ENCODE measurements at places on chromosomes 13 and 19. TPM values are rescaled to one million over a fixed set of nuclear protein-coding genes. Genes with fewer than 3 reads are reported as not detected.

DNA sequence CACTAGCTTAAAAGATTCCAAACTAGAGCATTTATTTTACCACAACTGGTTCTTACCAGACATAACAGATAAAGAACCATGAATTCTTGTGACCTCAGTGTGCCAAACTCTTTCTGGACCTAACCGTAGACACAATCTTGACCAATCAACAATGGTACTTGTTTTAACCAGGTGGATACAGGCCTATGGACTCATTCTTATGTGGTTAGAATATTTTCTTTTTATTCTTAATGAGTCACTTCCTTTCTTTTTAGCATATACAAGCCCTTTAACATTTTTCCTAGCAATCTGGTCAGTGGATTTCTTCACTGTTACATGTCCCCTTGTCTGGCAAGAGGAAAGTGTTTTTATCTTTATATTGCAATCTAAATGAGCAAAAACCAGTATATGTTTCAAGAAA lies 792.1 kb upstream of the SPRY2 start:
- DNase-seq, result no peak

DNA sequence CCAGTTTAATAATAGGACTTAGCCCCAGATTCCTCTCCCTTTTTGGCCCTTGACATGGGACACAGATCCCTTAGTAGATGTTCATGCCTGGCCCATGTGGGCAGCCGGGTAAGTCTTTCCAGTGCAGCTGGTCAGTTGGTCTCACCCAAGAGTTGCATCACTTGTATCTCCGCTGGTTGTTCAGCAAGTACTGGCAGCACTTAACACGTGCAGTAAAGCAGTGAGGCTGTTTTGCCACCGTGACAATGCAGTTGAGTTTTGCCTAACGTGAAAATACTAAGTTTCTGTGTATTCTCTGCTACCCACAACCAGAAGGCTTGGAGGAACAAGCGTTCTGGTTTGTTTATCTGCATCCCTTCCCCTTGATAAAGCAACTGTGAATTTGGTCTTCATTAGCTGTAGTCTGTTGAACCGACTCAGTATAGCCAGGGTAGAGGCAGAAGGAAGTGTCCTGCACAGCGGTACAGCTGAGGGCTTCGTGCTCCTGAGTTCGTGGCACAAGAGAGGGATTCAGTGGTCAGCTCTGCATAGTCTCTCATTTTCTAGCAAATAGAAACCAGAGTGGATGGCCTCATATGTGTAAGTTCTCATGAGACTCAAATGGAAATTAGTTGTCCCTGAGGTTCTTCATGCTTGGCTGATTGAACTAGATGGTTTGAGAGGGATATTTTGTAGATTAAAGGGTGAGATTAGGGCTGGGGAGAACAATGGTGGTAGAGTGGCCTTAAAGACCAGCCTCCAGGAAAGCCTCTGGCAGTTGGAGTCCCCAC lies 50.3 kb downstream of the ARHGEF7 start:
- no peak for DNase-seq

GRCh38 chr13:105595471-105595870 lies 940.0 kb downstream of the EFNB2 start:
- DNase-seq, result no peak

DNA sequence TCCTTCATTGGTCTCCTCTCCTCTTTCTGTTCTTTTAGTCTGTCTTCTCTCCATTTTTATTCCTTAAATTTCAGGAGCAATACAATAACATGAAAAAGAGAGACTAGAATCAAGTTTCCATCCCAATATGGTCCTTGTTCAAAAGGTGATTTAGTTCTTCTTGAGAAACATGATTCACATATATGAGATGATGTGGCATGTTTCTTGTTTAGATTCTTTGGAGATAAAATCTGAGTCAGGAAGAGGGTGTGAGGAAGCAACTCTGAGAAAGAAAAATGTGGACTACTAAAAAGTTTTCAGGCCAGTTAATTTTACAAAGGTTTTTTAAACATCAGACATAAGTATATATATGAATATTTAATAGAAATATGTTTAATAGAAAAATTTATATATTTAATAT lies 231.4 kb downstream of the OXGR1 start:
- DNase-seq, result no peak

- DNase-seq, result peak; percentile 75
These were observed 2.2 kb downstream of the PDE4C start for GRCh38 chr19:18223860-18224524.

NLRP12 gene
- total RNA-seq, result 1.7 TPM

DNA sequence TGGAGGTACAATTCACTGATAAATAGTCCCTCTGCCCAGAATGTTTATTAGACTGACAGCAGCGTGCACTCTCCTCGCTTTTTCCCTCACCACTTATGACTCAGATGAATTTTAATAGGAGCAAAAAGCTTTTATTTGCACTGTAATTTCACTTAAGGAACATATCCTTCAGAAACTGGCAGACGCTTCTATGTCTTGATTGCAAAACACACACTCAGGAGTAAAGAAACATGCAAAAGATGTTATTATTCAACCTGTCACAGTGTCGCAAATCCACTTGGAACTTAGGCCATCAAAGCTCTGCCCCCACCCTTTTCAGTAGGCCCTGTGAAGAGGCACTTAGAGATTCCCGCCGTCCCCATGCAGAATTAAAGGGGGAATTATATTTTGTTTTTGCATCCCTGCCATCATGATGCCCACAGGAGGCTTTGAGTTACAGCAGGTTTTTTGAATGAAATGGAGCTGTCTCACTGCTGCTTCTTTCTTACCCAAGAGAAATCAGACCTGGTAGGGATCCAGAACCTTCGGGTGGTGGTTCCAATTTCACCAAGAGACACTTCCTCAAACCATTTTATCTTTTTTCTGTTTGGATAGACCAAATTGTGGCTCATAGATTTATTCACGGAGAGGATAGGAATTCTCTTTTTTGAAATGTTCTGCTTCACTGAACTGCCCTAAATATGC lies 74.5 kb downstream of the GGACT start:
- DNase-seq, result no peak

DNA sequence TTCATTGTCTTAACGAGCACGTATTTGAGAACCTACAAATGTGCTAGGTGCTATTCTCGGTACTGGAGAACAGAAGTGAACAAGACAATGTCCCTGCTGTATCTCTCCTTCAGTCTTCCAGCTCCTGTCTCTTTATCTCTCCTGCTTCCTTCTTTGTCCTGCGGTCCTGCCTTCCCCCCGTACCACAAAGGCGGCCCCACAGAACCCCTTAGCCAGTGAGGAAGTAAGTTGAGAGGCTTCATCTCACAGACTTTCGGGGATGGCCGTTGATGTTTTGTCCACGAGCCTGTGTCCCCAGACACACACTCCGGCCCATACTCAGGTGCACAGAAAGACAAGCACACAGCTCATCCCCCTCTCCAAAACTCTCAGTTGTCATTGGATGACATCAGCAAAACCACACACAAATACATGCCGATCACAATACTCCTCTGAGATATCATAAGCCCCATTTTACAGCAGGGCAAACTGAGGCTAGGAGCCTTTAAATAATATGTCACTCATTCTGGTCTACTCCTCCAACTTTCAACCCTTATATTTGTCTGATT lies 507 bp upstream of the SWSAP1 start:
- DNase-seq, result peak; percentile 57

GRCh38 chr19:12873891-12874745 lies 7.1 kb downstream of the DNASE2 start:
- no peak for DNase-seq

DNA sequence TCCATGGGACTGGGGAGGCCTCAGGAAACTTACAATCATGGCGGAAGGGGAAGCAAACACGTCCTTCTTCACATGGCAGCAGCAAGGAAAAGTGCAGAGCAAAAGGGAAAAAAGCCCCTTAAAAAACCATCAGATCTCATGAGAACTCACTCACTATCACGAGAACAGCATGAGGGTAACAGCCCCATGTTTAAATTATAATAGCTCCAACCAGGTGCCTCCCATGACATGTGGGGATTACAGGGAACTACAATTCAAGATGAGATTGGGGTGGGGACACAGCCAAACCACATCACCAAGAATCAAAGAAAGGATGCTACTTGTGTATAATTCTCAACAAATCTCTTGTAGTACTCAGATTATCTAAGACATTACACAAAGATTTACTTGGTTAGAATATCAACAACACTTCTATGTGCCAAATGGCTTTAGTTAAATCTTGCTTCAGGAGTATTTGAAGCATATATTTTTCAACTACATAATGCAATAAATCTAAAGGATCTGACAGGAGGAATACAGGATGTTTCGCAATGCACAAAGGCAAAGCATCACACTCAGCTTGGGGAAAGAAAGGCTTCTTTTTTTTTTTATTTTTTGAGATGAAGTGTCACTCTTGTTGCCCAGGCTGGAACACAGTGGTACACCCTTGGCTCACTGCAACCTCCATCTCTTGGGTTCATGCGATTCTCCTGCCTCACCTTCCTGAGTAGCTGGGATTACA lies 180.0 kb downstream of the LHFPL6 start:
- no peak for DNase-seq

GRCh38 chr19:14678199-14678598 lies 3.6 kb upstream of the ADGRE3 start:
- no peak for DNase-seq

DNA sequence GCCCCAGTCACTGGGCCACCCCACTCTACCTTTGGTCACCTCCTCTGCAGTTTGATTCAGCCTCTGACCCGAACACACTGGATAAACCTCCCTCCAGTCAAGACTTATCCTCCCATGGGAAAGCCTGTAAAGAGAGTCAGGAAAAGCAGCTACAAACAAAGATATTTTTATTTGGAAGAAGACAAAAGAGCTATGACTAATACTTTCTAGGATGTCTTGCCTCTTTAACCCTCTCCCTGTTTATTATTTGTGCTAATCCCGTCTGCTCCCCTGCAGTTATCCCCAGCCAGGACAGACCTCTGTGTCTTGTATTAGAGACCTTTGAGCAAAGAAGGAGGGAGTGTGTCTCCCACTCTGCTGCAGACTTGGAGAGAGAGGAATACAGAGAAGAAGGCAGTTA lies 178.3 kb downstream of the EFNB2 start:
- no peak for DNase-seq

- no peak for DNase-seq
These were observed 524 bp downstream of the PRKCG start for GRCh38 chr19:53882391-53883050.

CLDN10 gene
- total RNA-seq, result not detected

- DNase-seq, result no peak
These were observed 97.6 kb upstream of the DACH1 start for GRCh38 chr13:71964491-71965100.

GRCh38 chr19:55283548-55284377 lies at the start of gene BRSK1:
TSS of gene BRSK1 (plus strand) at chr19:55283997. CDS start at chr19:55284443, 446 bp downstream.
- DNase-seq, result peak; percentile 73

SIGLEC12 gene
- total RNA-seq, result not detected

ZNF714 gene
- total RNA-seq, result 10.4 TPM

- DNase-seq, result peak; percentile 18
These were observed 127.6 kb downstream of the URI1 start for GRCh38 chr19:30069535-30070197.

DNA sequence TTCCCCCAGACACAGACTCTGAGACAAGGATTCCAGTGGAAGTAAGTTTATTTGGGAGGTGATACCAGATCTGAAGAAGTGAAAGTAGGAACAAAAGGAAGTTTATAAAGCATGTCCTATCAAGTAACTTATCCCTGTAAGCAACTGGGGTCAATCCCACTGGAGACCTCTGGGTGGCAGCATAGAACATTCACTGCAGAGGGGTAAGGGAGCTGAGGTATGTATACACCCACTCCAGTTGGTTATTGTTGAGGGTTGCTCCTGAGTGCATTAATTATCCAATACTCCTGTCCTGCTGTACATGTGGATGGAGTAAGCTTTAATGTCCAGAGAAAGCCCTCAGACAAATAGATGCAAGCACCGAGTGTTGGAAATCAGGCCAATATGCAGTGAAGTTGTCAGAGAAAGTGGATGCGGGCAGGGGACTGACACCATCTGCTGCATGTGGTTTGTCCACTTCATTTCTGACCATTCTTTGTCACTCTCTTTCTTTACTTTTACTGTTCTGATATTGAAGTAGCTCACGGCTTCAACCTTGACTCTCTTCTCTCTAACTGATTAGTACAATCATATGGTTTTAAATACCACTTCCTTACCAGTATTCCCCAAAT lies 46.7 kb downstream of the NOTCH3 start:
- DNase-seq, result no peak

- no peak for DNase-seq
These were observed 287.2 kb downstream of the FOXO1 start for GRCh38 chr13:40379196-40379595.

GRCh38 chr19:30023330-30023729 lies 81.3 kb downstream of the URI1 start:
- DNase-seq, result no peak

DDX39A gene
- total RNA-seq, result 44.2 TPM

GRCh38 chr19:55071129-55071502 lies 4.6 kb upstream of the EPS8L1 start:
- no peak for DNase-seq

- DNase-seq, result no peak
These were observed 1.8 kb downstream of the ZC3H13 start for GRCh38 chr13:46050771-46051170.

PLD3 gene
- total RNA-seq, result 218 TPM

CDADC1 gene
- 17.7 TPM for total RNA-seq
